ENCODE measurements at places on chromosomes 11 and 22.
A peak's percentile ranks its signal among the peaks of the same experiment; 100 is the strongest.

DNA sequence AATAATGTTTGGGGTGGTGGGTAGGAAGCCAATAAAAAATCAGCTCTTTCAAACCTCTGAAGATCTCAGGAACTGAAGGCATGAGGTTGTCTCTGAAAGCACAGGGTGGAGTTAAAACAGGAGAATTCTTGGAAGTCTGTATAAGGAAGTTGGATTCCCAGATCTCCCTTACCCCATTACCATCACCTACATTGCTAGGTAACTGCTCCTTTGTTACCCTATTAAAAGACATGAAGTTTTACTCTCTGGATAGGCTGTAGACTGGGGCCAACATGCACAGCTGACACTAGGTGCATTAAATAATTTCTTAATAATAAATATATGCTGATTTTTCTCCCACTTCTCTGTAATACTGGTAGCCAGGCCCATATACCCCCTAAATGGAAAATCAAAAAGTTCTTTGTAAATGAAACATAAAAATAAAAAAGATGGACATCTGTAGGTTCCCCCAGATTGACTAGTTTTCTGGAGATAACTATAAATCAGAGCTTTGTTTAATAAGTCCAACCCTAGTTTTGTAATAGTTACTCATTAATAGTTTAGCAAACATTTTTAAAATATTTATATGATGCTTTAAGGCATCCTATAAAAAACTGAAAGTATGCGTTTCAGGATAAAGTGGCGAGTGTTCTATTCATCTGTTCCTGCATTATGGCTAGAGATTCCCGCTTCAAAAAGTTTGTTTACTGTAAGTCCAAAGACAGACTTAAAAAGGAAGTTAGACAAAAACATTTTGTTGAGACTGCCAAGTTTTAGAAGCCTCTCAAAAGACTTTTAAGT is 63.8 kb downstream of the KIF18A start:
- no peak for DNase-seq

DNA sequence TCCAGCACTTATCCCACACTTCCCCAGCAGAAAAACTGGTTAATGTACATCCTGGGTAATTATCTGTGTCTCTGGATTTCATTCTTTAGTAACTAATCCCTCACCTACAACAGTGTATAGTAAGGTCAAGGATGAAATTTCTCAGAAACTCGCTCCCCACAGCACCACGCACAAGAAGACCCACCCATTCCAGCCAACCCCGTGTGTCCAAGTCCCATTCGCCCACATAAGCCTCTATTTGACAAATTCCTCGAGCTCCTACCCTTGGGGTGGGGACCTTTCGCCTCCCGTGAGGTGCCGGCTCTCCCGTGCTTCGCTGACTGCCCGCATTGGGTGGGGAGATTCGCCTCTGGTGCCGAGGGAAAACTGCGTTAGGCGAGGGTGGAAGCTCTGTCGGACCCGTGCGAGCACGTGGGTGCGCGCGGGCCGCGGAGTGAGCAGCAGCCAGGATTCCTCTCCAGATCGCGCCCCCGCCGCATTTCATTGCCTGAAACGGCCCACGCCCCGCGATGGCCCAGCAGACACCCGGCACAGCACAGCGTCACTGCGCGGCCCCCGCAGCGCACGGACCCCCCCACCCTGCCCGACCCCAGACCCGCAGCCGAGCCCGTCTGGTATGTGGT is 866 bp downstream of the EXPH5 start:
- DNase-seq, result no peak

- DNase-seq, result no peak
These were observed 268.1 kb downstream of the BUD13 start for GRCh38 chr11:116504541-116505297.

DNA sequence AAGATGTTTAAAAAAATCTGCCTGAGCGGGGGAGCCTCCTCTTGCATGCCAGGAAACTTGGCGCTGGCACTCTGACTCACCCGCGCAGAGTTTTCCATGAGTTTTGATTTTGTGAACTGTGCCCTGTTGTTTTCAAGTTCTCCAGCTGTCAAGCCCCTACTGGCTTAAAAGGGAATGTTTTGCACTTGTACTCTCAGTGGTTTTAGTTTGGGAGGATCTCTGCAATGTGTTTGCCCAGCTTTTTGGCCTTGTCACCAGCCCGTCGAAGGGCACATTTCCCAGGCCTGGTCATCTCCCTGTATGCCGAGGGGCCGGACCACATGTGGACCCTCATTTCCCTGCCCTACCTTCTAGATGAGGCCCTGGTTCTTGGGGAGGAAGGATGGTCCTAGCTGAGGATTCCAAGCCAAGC is 12.2 kb downstream of the MRGPRF start:
- DNase-seq, result peak; percentile 18

DNA sequence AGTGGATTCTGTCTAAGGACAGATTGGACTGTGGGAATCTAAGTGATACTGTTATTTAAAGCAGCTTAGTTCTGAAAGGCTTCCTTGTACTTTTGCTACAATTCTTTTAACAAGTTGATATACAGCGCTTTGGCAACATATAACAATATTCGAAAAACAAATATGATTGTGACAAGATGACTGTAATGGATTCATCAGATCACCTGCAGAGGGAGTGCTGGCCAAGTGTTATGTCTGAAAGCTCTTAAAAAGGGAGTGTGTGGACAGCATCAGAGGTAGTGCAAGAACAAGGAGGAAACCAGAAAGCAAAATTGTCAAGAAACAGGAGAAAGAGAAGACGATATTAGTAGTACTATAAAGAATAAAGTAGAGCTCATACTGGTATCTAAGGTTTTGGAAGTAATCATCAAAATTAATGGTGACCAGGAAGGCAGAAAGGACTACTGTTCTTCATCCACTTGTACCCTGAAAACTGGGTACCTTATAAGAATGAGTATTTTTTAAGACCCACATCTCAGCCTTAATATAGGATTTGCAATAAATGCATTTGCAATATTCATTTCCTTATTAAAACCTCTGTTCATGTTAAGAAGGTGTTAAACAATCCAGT is 1112.0 kb upstream of the CCDC90B start:
- DNase-seq, result no peak

DNA sequence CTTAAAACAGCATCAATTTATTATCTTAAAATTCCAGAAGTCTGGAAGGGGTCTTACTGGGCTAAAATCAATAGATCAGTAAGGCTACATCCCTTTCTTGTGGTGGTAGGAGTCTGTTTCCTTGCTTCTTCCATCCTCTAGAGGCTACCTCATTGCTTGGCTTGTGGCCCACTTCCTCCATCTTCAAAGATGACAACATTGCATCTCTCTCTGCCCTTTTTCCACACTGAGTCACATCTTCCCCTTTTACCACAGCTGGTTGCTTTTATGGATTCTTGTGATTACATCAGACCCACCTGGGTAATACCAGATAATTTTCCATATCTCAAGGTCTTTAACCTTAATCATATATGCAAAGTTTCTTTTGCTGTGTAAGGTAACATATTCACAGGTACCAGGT is 60.9 kb downstream of the GRIA4 start:
- DNase-seq, result no peak

DNA sequence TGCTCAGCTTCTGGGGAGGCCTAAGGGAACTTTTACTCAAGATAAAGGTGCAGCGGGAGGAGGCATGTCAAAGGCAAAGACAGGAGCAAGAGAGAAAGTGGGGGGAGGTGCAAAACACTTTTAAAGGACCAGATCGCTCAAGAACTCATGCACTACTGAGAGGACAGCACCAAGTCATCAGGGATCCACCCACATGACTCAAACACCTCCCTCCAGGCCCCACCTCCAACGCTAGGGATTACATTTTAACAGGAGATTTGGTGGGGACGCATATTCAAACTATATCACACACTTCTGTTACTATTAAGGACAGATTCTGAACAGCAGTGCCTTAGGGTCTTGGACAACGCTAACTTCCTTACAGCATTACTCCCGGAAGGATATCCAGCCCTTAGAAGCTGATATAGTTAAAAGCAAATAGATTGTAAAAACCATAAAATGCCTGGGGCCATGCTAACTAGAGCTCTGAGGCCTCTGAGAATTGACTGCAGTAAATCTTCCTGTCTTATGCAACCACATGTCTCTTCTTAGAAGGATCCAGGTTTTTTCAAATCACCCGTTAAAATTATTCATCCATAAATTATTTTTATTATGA is 16.7 kb upstream of the ZC3H12C start:
- no peak for DNase-seq

DNA sequence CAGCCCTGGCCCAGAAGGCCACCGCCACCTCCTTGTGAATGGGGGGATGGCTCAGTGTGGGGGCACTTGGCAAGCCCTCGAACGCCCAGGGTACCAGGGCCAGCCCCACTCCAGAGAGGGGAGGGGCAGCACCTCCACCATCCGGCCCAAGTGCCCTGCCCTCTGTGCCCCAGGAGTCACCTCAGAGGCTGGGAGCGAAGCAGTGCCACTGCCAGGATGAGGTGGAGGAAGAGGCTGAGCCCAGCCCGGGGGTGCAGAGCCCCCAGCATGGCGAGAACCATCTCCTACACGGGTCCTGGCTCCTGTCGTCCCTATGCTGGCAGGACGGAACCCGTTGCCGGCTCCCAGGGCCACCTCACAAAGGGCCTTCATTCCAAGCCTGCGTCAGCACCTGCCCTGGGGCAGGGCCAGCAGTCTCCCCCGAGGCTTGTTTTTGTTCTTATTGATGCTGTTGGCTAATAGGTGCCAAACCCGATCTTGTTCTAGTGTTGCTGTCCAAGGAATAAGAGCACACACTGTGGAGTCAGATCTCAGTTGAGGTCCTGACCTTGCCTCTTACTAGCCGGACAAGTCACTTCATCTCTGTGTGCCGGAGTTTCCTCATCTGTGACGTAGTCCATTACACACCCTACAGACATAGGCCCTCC is at the start of gene FREY1:
Gene FREY1, minus strand, starts transcription at position 307 of the 647 bp plus-strand sequence. Its CDS starts 26 bp downstream, at position 281.
- DNase-seq, result no peak

GRCh38 chr11:73266646-73267020 is 5.5 kb upstream of the P2RY6 start:
- DNase-seq, result no peak

DNA sequence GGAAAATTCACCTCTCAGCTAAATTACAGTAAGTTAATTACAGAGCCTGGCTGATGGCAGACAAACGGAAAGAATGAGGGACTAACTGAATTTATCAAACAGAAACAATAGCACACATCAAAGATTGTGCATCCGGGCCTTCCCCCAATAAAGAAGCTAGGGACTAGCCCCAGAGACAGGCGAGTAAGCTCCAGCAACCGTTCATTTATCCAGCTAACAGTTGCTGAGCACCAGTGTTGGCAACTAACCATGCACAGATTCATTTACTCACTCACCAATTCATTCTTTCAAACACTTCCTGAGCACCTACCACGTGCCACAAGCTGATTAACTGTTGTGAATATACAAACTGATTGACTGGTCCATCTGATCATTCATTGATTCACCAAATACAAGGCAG is 51.2 kb downstream of the SMCO4 start:
- no peak for DNase-seq

DNA sequence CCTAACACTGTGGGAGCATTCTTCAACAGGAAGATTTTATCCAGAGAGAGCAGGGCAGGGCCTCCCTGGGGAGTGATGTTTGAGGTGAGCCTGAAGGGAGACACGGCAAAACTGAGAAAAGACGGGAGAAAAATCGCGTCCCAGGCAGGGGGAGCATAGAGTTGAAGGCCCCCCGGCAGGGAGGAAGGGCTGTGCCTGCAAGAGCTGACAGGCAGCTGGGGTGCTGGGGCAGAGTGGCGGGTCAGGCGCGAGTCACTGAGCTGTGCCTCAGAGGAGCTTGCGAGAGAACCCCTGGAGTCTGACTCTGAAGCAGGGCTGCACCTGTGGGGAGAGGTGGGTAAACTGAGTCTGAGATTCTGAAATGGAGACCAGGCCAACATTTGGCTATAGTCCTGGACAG is 14.8 kb downstream of the PKNOX2 start:
- DNase-seq, result no peak

DNA sequence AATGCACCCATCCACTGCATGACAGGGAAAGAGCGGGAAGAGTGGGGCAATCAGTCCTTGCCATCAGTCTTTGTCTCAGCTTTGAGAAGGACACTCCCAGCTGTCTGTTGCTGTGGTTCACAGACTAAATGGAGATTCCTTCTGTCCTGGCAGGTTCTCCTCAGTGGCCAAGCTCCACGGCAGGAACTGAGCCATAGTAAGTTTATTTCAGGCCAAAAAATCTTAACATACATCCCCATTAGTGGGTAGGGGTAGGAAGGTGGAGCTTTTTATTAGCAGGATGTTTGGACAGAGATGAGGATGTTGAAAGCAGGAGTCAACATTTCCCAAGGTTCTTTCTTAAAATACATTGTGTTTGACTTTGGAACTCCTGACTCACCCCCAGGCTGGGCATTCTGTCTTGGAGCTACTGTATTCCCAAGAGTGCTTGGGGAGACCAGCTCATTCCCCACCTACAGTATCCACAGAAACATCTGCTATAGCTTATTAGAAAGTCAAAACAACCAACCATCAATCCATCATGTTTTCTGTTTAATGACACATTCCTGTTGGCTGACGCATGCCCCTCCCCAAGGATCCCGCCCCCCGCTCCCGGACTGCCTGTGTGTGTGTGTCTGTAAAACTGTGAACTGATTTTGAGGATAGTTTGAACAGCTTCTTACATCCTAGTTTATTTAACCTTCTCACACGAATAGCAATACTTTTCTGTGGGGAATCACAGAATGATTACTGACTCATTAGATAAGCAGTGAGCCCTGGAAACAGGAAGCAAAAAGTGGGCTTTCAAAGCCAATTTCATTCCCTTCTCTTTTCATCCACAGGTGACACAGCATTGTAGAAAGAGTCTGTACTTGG is 109.5 kb downstream of the CCDC81 start:
- peak; percentile 90 for DNase-seq

- DNase-seq, result no peak
These were observed 40.7 kb downstream of the ZNF202 start for GRCh38 chr11:123700772-123701171.

- DNase-seq, result no peak
These were observed 101.6 kb downstream of the MAML2 start for GRCh38 chr11:96241331-96241841.

DNA sequence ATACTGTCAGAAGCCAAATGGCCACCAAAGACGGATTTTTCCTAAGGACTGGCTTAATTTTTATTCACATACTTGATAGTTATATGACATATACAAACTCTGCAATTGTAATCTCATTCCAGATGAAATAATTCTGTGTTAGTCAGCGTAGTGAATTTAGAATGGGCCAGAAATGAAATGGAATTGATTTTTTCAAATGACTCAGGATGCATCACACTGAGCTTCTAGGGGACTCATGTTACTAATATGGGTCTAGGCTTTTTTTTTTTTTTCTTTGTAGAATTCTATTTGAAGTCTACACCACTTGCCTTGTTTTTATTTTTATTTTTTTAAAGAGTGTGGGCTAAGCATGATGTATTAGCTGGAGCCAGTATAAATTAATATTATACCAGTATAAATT is 62.7 kb downstream of the SPECC1L start:
- DNase-seq, result no peak

GRCh38 chr11:58980159-58980843 is 41.0 kb downstream of the GLYATL1 start:
- no peak for DNase-seq

All from Panc1 (cell line).